ENCODE measurements at places on chromosomes 2 and 18. TPM values are rescaled to one million over a fixed set of nuclear protein-coding genes. Genes with fewer than 3 reads are reported as not detected.

Gene IL1R2
- not detected for polyA plus RNA-seq

Gene ACSL3
- 32.5 TPM for polyA plus RNA-seq

Gene PAIP2B
- 2.5 TPM for polyA plus RNA-seq

Gene PLA2R1
- polyA plus RNA-seq = not detected

Gene ANKRD29
- not detected for polyA plus RNA-seq

Gene TPO
- not detected for polyA plus RNA-seq

Gene ARHGEF4
- 9.2 TPM for polyA plus RNA-seq

Gene PDCL3
- polyA plus RNA-seq = 54.8 TPM

Gene FBXO36
- 1.5 TPM for polyA plus RNA-seq

Gene CELF4
- polyA plus RNA-seq = not detected

GRCh38 chr2:233380132-233380895 lies 26.0 kb downstream of the DGKD start:
- DNase-seq = no peak
- peak overlapping the region; percentile 68 for H3K4me3 ChIP-seq
- no peaks in the 10 kb centered on the region for H3K27me3 ChIP-seq
- H3K36me3 ChIP-seq = peaks cover 5% of the 10 kb centered on the region
- peak overlapping the region; percentile 88 for H3K27ac ChIP-seq

DNA sequence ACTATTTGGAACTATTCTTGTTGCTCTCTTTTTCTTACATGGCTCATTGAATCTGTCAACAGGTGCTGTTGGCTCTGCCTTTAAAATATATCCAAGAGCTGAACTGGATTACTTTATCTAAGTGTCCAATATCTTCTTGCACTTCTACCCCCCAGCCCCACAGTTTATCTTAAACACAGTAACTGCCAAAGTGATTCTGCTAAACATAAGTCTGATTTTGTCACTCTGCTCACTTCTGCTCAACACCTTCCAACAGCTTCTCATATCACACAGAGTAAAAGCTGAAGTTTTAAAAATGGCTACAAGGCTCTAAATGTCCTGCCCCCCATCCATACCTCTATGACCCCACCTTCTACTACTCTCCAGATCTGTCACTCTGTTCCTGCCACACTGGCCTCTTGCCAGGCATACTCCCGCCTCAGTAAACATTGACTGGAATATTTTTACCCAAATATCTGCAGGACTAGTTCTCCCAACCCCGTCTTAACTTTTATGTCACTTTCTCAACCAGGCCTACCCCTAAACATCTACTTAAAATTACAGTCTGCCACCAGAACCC lies 130.7 kb downstream of the CCDC148 start:
- no peak overlapping the region for H3K27ac ChIP-seq

- H3K36me3 ChIP-seq = no peaks in the 10 kb centered on the region
- no peak overlapping the region for H3K4me3 ChIP-seq
- DNase-seq = no peak
- no peaks in the 10 kb centered on the region for H3K4me1 ChIP-seq
Observed at GRCh38 chr2:155145758-155146229, 447.3 kb downstream of the KCNJ3 start.

DNA sequence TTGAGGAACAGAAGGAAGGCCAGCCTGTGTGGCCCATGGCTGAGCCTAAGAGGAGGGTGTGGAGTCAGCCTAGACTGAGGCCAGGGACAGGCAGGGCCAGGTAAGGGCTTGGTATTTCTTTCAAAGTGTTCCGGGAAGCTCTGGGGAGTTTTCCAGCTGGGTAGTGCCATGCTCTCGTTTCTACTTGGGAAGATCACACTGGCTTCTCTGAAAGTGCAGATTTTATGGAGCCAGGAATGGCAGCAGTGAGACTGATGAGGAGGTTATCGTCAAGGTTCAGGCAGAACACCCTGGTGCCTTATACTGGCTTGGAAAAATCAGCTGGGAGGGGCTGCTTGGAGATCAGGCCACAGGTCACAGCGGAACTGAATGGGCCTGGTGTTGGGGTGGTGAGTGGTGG lies 245.1 kb downstream of the SOX11 start:
- H3K4me1 ChIP-seq = no peaks in the 10 kb centered on the region
- no peak for DNase-seq
- no peak overlapping the region for H3K4me3 ChIP-seq
- H3K27ac ChIP-seq = no peak overlapping the region
- H3K27me3 ChIP-seq = peaks cover 11% of the 10 kb centered on the region

DNA sequence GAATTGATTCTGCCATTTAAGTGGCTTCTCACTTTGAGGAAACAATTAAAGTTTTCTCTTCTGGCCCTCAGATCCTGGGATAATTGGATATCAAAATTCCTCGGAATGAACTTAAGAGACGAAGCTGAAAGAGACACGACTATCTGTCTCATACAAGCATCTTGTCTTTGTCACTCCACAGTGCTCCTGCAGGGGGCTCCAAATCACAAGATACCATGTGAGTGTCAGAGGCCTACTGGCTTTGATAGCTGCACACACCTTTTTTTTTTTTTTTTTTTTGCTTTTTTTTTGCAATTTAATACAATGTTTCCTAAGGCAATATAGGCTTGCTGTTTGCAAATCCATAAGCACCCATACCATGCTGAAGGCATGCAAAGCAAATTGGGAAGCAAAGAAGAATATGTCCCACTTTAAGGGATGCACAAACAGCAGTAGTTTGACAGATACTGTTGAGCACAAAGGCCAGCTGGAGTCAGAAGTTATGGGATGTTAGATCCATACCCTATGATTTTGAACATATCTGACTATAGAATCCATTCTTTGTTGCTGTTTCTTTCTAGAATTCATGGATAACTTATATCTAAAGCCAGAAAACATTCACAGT lies 109.0 kb upstream of the CBLN2 start:
- no peaks in the 10 kb centered on the region for H3K4me1 ChIP-seq
- no peak overlapping the region for H3K4me3 ChIP-seq
- H3K27ac ChIP-seq = no peak overlapping the region
- H3K27me3 ChIP-seq = peaks cover 4% of the 10 kb centered on the region
- no peaks in the 10 kb centered on the region for H3K36me3 ChIP-seq

DNA sequence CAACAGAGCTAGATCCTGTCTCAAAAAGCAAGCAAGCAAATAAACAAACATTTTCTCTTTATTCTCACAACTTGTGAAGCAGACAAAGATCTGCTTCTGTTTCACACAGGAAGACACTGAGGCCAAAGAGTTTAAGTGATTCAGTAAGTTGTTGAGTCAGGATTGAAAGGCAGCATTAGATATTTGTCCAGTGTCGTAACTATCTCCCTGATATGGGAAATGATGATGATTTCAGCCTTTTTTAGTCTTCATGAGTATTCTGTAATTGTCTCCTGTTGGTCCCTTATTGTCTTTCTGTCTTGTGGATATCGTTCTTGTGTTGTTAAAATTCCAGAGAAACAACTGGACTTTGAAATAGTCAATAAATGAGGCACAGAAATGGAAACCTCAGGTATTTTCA lies 59.6 kb downstream of the GATA6 start:
- H3K4me3 ChIP-seq = no peak overlapping the region
- H3K27ac ChIP-seq = no peak overlapping the region
- no peaks in the 10 kb centered on the region for H3K4me1 ChIP-seq
- H3K27me3 ChIP-seq = peaks cover 5% of the 10 kb centered on the region
- H3K36me3 ChIP-seq = no peaks in the 10 kb centered on the region

DNA sequence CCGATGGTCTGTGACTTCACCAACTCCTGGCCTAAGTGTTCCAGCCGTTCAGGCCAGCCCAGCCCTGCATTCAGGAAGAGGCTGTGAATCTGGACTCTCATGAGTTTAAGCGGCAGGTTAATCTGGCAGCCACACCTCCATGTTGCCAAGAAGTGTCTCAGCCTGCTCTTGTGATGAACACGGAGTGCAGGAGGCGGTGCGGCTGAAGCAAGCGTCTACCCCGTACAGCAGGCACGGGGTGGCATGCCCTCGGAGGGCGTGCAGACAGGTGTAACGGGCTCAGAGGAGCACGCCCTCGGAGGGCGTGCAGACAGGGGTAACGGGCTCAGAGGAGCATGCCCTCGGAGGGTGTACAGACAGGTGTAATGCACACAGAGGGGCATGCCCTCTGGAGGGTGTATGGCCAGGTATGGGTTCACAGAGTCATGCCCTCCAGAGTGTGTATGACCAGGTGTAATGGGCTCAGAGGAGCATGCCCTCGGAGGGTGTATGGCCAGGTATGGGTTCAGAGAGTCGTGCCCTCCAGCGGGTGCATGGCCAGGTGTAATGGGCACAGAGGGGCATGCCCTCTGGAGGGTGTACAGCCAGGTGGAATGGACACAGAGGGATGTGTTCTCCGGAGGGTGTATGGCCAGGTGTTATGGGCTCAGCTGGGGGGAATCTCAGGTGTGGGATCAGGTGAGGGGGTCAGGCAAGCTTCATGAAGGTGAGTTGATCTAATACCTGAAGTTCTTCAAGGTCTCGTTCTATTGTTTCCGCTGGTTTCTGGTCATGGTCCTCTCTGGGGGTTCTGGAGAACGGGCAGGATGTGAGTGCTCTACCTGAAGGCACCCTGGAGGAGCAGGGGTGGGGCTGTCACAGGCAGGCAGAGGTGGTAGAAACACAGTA lies 22.6 kb downstream of the CROCC2 start:
- H3K27ac ChIP-seq = no peak overlapping the region
- peaks cover 2% of the 10 kb centered on the region for H3K27me3 ChIP-seq
- H3K4me3 ChIP-seq = no peak overlapping the region
- no peaks in the 10 kb centered on the region for H3K36me3 ChIP-seq

DNA sequence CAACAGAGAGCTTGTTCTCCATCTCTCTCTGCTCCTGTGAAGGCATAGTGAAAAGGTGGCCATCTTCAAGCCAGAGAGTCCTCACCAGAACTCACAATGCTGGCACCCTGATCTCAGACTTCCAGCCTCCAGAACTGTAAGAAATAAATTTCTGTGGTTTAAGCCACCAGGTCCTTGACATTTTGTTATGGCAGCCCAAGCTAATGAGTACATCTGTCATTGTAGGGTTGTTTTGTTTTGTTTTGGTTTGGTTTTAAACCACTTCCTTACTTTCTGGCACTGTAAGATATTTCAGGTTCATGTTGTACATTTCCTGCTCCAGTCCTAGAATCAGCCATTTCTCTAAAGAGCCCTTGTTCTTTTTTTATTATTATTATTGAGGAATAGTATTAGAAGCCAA lies 171.2 kb downstream of the CPS1 start:
- H3K4me1 ChIP-seq = no peaks in the 10 kb centered on the region
- no peak for DNase-seq
- H3K27ac ChIP-seq = no peak overlapping the region
- no peak overlapping the region for H3K4me3 ChIP-seq
- H3K36me3 ChIP-seq = no peaks in the 10 kb centered on the region

DNA sequence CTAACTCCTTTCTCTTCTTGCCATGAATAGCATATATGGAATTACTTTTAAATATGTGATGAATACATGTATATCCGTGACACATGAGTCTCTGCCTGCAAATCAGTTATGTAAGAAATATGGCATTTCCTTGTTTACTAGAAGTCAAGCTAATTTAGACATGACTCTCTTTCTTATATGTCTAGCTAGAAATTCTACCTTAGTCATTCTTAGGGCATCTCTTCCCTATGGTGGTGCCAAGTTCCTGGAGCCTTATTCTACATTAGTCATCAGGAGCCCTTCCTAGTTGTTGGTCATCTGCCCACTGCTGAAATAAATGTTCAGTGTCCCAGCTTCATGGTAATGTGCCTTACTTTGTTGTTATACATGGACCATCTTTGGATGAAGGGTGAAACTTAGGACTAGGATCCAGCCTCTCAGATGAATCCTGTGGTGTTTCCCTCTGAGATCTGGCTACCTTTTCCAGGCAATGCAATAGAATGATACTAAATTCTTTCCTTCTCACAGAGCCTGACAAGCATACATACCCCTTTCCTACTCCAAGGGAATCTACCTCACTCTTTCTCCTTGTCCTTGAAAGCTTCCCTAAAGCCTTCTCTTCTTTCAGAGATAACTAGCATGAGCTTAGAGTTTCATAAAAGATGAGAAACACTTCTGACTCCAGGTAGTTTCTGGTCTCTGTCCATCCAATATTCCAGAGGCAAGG lies 415.3 kb upstream of the VWC2L start:
- no peaks in the 10 kb centered on the region for H3K27me3 ChIP-seq
- H3K4me3 ChIP-seq = no peak overlapping the region
- H3K27ac ChIP-seq = no peak overlapping the region
- DNase-seq = no peak

DNA sequence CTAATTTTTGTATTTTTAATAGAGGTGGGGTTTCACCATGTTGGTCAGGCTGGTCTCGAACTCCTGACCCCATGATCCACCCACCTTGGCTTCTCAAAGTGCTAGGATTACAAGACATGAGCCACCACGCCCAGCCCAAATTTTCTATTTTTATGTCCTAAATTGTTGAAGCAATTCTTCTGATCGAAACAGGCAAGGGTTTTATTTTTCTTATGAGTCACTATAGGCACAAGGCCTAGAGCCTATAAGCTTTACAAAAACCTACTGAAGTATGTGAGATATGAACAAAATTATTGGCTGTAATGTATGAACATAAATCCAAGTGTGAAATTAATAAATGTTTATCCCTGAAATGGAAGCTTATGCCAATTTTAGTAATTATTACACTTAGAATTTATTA lies 464.2 kb upstream of the NRP2 start:
- no peaks in the 10 kb centered on the region for H3K36me3 ChIP-seq
- no peak overlapping the region for H3K27ac ChIP-seq

- no peaks in the 10 kb centered on the region for H3K4me1 ChIP-seq
- H3K4me3 ChIP-seq = no peak overlapping the region
- no peak overlapping the region for H3K27ac ChIP-seq
- DNase-seq = no peak
- peaks cover 6% of the 10 kb centered on the region for H3K36me3 ChIP-seq
Observed at GRCh38 chr2:177320596-177320995, 56.1 kb upstream of the NFE2L2 start.

GRCh38 chr2:8495189-8495989 lies 186.5 kb upstream of the ID2 start:
- no peaks in the 10 kb centered on the region for H3K36me3 ChIP-seq
- no peak for DNase-seq
- no peaks in the 10 kb centered on the region for H3K4me1 ChIP-seq

DNA sequence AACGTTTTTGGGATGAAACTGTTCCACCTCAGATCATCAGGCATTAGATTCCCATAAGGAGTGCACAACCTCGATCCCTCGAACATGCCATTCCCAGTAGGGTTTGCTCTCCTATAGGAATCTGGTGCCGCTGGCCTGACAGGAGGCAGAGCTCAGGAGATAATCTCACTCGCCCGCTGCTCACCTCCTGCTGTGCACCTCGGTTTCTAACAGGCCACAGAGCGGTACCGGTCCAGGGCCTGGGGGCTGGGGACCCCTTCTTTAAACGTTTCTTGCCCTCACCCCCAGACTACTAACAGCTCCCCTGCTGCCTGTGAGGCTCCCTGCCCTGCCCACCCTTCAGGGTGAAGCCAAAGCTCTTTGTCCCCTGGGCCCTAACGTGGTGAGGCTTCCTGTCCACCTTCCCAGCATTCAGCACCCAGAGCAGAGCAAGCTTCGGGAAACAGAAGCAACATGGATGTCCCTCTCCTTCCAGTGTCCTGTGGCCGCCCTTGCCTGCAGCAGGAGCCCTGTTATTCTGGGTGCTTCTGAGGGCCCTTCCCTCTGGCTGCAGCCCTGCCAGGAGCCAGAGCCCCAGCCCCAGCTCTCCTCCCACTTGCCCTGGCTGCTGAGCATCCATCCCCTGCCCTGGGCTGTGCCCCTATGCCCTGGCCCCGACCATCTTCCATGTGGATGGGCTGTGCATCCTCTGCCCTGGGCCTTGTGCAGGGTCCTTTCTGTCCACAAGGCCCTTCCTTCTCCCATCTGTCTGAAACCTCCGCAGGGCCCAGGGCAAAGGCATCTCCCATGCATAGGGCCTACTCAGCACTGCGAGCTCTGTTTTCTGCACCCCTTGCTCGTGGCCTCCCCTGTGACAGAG lies 140.1 kb downstream of the MBP start:
- no peak for DNase-seq
- no peaks in the 10 kb centered on the region for H3K27me3 ChIP-seq
- H3K36me3 ChIP-seq = no peaks in the 10 kb centered on the region
- H3K27ac ChIP-seq = no peak overlapping the region
- H3K4me3 ChIP-seq = no peak overlapping the region
